ENCODE measurements at places on chromosomes 11 and 22. TPM values are rescaled to one million over a fixed set of nuclear protein-coding genes. Genes with fewer than 3 reads are reported as not detected.
A peak's percentile ranks its signal among the peaks of the same experiment; 100 is the strongest.

DNA sequence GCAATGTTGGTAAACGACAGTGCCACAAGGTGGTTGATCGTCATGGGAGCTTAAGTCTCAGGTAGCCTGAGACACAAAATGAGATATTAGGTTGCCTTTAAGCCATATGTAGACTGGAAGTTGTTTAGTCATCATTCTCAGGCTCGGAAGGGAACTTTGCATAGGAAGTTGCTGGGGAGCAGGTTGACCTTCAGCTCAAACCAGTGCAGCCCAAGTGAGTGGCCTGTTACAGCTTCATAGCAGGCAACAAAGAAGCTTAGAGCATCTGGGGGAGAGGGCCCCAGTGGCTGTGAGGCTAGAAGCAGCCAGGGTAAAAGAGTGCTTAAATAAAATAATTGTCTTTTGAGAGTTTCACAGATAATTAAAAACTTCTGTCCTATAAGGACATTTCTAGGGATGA is 404.0 kb downstream of the GUCY1A2 start:
- no peak for DNase-seq

Gene CDON
- total RNA-seq = 2.0 TPM

Gene FOLH1
- 0.87 TPM for total RNA-seq

- peak; percentile 38 for DNase-seq
Observed at GRCh38 chr11:12706545-12707499, 32.6 kb downstream of the TEAD1 start.

- no peak for DNase-seq
Observed at GRCh38 chr22:41576877-41577276, 12.8 kb downstream of the PMM1 start.

DNA sequence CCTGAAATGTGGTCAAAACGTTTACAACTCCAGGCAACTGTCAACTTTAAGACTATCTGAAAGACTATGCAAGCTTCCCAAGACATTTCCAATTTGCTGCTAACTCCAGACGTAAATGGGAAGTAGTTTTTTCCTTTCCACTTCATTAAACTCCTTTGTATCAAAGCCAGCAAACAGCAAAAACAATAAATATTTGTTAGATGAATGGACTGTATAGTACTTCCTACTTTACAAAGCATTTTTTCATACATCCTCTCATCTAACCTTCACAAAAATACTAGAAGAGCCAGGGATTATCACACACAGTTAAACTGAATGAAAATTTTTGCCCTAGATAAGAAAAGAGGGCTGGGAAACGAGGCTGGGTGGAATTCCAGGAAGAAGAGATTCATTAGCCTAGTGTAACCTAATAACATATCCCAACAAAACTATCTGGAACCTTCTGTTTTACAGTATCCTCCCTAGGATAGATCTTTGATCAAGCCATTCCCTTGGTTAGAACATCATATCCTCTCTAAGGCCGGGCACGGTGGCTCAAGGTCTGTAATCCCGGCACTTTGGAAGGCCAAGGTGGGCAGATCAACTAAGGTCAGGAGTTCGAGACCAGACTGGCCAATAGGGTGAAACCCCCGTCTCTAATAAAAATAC is 10.4 kb downstream of the NUP98 start:
- no peak for DNase-seq

DNA sequence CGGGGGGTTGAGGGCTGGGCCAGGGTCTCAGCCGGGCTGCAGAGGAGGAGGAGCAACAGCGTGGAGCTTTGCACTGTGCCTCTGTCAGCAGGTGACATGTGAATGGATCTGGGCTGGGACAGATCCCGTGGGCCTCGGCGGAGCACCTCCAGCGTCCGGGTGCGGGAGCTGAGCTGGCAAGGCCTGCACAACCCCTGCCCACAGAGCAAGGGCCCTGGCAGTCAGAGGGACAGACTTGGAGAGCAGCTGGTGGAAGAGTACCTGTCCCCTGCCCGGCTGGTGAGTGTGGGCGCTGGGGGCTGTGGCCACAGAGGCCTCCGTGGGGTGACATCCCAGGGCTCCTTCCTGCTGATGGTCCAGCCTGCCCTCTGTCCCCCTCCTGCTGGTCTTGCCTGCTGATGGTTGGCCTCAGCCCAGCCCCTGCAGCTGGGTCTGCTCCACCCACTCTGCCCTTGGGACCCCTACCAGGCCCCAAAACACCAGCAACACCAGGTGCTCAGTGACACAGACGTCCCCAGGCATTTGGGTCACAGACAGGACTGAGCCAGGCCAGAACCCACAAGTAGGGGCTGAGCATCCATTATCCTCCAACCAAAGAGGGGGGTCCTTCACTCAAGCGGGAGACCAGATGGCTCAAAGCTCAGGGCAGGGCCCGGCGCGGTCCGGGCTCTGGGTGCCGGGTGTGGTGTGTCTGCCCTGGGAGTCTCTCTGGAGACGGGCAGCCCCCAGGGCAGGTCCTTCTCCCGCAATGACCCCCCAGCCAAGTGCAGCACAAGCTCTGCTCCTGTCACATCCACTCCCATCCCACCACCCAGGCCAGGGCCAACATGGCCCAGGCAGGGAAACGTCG is 3.5 kb downstream of the LRRC56 start:
- no peak for DNase-seq

GRCh38 chr11:73760135-73760678 is 667 bp downstream of the RAB6A start:
- DNase-seq = peak; percentile 59

DNA sequence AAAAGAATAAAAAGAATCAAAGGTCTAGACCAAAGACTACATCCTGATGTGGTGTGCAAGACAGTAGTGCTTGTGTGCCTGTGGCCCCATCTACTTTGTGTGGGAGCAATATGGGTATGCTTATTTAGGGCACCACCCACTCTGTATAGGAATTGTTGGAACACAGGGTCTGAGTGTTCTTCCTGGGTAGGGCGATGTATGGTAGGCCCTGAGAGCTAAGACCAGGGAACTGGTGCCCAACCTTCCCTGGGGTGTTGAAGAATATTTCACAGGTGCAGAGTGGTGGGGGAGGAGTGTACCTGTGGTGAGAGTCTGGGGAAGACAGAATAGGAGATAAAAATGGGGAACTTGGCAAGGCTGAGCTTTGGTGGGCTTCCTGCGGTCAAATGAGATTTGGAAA is 41.9 kb downstream of the MICAL2 start:
- DNase-seq = no peak

GRCh38 chr11:123407130-123407995 is 22.7 kb upstream of the GRAMD1B start:
- DNase-seq = peak; percentile 46

DNA sequence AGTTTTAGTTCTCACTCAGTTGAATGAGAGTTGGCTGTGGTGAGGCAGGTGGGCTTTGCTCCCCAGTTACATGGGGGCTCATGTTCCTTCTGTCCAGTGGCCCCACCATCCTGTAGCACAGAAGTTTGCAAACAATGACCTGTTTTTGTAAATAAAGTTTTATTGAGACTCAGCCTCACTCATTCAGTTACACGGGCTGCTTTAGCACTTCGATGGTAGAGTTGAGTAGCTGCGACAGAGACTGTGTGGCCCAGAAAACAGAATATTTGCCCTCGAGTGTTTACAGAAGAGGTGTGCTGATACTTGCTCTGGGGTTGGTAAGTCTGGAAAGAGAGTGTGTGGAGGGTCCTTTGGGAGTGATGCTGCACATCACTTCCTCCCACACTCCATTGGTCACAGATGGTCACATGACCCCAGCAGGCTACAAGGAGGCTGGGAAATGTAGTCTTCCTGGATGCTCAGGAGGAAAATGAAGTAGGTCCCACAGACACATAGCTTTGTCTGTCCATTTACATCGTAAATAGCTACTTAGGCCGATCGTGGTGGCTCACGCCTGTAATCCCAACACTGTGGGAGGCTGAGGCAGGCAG is 34.6 kb downstream of the IFT27 start:
- DNase-seq = no peak

DNA sequence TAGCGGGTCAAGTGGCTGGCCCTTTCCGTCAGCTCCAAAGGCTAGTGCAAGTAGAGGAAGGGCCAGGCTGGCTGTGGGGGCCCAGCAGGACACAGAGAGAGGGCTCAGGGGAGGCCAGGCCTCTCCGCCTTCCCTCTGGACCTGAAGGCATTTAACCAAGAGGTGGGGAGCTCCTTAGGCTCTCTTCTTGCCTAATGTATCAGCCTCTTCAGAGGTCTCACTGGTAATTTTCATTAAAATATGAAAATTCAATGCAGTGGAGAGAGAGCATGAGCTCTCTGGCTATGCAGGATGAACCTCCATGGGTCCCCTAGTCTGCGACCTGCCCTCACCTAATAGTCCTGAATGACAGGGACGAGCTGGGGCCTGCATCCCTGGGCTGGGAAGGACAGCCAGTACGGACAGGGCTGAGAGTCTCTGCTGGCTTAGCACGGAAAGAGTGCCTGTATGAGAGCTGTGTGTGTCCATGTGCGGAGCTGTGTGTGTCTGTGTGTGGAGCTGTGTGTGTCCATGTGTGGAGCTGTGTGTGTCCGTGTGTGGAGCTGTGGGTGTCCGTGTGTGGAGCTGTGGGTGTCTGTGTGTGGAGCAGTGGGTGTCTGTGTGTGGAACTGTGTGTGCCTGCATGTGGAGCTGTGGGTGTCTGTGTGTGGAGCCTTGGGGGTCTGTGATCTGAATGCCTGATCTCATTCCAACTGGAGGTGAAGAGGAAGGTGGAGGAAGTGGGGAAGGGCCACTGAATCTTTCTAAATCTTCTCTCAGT is 2.4 kb downstream of the ALX4 start:
- no peak for DNase-seq

DNA sequence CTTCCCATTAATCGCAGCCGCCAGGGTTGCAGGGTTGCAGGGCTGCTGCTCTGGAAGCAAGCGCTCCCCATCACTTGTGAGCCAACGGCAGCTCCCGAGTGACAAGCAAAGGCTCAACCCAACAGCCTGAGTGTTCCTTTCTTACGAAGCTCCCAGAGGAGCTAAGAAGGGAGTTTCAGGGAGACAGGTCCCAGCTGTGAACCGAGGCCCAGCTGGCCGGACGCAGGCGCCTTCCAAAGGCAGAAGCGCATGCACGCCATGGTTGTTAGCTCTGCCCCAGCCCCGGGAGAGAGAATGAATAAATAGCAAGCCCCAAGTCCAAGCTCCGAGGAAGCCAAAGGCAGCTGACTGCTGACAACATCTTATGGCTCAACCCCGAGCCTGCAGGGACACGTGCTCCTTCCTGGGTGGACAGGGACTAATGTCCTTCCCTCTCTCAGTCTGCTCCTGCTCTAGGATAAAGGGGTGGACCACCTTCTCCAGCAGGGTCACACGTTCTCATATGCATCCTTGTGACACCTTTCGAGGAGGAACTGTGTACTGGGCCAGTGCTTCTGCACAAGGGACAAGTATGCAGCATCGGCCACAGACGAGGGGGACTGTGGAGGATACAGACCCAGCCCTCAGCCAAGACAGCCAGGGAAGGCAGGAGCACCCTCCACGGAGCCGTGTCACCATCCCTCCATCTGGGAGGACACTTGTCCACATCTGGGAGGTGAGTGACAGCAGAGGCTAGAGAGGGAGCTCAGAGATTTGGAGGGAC is 29.9 kb downstream of the SHANK2 start:
- DNase-seq = no peak

GRCh38 chr22:46661221-46661851 is 41.1 kb downstream of the GRAMD4 start:
- no peak for DNase-seq

- peak; percentile 72 for DNase-seq
Observed at GRCh38 chr22:20156611-20157429, 6.0 kb upstream of the CCDC188 start.

DNA sequence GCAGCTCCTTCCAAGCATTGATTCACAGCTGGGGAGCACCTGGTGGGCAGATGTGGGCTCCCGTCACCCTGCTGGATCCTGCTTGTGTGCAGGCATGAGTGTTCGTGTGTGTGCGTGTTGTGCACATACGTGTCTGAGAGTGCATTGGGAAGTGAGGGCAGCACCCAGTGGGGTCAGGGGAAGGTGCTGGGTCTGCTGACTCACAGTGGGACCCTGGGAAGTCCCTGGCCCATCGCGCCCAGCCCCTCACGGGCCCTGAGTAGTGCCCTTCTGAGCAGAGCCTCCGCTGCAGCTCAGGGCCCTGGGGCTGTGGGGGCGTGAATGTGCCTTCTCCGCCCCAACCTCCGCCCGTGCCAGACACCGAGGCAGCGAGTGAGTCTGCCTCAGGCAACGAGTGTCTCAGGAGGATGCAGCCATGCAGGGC is 36.8 kb downstream of the WNT11 start:
- no peak for DNase-seq

Gene MIOX
- total RNA-seq = not detected

- no peak for DNase-seq
Observed at GRCh38 chr11:122439866-122440810, 215.4 kb upstream of the UBASH3B start.

Gene SLC25A18
- total RNA-seq = 0.09 TPM

GRCh38 chr11:27599217-27599616 is 92.6 kb upstream of the LIN7C start:
- no peak for DNase-seq

GRCh38 chr11:125290263-125290662 is 125.7 kb downstream of the PKNOX2 start:
- no peak for DNase-seq

- no peak for DNase-seq
Observed at GRCh38 chr11:56852131-56852530, 103.6 kb upstream of the OR9G4 start.

GRCh38 chr11:76843907-76844306 is 16.8 kb upstream of the ACER3 start:
- DNase-seq = no peak

Gene POTEH
- not detected for total RNA-seq

DNA sequence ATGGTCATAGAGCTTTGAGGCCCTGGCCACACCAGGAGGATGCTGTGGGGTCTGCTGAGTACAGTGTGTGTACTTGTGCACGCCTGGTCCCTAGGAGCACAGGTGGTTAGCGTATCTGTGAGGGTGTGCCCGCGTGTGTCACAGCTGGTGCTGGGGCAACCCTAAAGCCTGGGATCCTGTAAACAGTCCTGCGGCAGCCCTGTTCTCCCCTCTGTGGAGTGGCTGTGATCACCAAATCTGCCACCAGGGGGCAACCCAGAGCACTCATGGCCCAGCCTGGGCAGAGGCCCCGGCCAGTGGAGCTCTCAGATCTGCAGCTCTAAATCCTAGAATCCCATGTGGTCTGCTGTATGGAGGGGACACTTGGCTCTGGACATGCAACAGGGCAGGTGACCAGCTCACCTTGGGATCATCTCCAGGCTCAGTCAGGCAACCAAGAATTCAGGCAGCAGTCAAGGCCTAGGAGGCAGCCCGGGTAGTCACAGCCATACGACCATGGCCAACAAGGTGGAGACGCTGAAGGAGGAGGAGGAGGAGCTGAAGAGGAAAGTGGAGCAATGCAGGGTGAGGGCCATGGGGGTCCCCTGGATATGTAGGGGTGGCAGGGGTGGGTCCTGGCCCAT is 3.9 kb downstream of the SH3BP1 start:
- DNase-seq = peak; percentile 98

GRCh38 chr11:69215216-69215615 is 59.5 kb downstream of the SMIM38 start:
- DNase-seq = no peak

Gene MFRP
- total RNA-seq = not detected

Gene PEX16
- total RNA-seq = 20.6 TPM

- DNase-seq = no peak
Observed at GRCh38 chr22:24947881-24948280, 1.4 kb upstream of the LHFPL7 start.

DNA sequence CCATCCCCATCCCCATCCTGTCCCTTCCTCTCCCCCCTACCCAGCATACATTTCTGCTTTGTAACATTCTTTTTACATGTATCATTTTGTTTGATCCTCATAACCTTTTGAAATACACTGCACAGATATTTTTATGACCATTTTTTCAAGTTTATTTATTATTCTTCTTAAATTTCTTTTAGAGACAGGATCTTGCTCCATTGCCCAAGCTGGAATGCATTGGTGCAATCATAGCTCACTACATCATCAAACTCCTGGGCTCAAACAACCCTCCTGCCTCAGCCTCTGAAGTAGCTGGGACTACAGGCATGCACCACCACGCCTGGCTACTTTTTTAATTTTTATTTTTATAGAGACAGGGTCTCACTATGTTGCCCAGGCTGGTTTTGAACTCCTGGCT is 99.4 kb upstream of the AKIP1 start:
- no peak for DNase-seq
